ENCODE measurements at places on chromosomes 16 and 17.

DNA sequence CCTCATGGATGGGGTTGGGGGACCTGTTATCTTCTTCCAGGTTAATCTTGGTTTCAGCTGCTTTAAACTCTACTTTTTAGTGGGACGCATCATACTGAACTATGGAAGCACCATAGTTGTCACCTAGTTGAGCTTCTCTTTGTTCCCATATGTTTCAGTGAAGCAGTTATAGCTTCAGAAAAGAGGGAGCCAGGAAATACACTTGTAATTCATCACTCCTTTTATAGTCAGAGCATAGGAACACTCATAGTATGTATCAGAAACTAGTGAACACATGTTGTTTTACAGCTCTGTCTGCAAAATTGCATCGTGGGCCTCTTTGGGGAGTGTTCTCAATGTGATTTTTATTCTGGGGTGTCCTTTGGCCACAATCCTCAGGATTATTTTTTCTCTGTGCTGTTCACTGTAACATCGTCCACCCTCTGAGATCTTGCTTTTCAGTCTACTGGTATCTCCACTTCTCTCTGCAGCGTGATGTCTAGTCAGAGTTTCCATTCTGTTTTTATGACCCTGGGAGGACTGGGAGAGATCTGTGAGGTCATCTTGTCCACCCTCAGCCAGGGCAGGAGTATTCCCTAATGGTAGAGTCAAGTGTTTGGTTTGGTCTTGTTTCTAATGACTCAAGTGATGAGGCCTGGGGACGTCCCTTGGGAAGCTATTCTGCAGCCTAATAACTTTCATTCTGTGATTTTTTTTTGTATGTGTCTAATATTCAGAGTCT lies 585.4 kb downstream of the WWOX start:
- no peak for DNase-seq

DNA sequence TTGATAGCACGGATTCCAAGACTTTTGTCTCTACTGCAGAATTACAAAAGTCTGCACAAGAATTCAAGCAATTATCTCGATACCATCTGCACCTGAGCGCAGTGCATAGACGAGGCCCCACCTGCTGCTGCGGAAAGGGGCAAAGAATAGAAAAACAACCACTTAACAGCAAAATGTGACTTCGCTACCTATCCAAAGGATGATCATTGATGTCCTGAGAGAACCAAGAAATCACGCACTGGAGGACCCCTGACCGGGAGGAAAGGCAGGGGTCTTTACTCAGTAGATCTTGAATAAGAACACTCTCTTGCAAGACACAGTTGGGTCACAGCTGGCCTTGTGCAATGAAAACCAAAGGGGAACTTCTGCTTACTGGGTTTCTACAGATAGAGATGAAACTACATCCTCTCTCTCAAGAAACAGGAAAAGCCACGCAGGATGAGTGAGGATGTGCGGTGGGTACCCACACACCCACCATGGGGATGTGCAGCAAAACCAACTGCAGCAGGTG lies 147.4 kb upstream of the RPH3AL start:
- peak; percentile 50 for DNase-seq

GRCh38 chr16:3212006-3212405 lies 23.0 kb downstream of the ZNF200 start:
- DNase-seq: no peak

DNA sequence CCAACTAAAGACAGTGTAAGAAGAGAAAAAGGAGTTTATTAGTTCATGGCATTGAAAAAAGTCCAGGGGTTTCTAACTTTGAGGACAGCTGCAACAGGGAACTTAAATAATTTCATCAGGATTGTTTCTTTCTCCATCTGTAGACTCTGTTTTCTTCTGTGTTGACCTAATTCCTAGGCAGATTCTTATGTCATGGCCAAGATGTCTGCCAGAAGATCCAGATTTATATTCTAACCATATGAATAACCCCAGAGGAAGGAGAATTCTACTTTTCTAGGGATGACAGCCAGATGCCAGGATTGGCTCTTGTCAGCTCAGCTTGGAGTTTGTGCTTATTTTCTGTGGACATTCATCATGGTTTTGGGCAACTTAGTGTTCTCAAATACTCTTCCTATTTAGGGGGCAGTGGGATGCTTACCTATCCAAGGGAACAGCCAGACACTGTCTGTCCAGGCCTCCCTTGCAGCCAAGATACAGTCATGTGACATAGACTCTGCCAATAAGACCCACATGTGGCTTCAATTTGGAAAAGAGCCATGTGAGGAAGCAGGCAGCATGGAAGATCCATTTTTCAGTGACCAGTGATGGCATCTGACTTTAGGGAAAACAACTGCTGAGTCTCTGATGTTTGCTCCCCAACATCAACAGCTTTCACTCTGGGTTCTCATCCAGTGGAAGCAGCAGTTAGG lies 18.2 kb downstream of the PCTP start:
- DNase-seq: no peak

DNA sequence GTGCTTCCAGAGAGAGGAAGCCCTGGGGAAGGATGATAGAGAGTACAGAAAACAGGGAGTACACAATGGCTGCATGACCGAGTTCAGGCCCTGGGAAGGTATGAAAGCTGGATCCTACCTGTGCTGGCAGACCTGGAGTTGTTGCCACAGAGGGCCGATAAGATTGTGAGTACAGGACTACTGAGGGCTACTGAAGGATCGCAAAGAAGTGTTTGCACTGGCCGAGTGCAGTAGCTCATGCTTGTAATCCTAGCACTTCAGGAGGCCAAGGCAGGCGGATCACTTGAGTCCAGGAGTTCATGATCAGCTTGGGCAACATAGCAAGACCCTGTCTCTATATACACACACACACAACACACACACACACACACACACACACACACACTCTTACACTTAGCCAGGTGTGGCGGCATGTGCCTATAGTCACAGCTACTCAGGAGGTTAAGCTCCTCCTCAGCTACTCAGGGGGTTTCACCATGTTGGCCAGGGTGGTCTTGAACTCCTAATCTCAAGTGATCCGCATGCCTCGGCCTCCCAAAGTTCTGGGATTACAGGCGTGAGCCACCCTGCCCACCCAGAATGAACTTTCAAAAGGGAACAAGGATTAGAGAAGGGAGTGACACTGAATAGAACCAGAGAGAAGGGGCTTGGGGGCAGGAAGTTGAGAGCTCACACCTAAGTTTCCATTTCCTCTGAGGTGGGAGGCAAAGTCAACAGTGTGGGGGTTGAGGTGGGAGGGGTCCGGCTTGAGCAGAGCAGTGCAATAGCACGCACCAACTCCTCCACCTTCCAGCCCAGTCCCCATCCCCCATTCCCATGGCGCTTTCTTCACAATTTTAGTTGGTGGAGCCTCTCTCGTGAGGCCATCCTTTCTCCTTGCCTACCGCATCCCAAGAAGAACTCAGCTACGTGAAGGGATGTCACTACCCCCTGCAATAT lies 7.5 kb downstream of the SCIMP start:
- DNase-seq: peak; percentile 24

DNA sequence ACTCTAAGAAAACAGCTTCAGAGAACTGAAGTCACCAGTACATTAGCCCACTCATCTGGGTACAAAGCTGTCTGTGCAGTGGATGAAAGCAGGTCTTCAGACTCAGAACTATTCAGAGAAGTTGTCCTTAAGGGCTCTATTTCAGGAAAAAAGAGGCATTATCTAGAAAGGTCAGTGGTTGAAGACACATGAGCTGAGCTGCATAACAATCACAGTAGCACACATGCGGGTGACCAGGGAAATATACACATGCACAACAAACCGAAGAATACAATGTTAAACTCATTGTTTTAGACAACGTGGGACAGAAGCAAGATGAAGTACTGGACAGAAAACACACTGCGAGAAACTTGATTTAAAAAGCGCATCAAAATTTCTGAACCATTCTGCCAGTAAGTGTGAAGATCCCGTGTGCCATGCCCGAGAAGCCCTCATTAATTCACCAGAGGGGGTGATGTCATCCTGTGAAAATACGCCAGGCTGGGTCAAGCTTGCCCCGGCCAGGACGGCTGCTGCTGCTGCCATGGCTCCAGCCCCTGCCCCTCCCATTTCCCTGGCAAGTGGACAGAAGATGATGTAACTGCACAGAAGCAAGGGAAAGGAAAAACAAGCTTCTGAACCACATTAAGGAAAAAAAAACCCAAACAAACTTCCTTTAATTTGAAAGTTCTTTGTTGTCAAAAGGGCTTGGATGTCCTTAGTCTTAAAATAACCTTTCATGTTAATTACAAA lies 10.1 kb downstream of the DYNC1LI2 start:
- no peak for DNase-seq

DNA sequence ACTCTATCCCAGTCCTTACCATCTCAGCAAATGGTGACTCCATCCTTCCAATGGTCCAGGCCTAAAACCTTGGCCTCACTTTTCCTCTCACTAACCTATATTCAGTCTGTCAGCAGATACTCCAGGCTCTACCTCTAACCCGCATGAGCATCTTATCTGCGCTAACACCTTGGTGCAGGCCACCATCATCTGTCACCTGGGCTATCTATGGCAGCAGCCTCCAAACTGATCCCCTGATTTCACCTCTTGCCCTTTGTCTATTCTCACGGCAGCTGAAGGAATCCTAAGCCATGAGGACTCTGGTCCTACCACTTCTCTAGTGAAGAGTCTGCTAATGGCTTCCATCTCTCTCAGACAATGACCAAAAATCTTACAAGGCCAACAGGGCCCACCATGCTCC lies 57.9 kb upstream of the CCL1 start:
- no peak for DNase-seq

DNA sequence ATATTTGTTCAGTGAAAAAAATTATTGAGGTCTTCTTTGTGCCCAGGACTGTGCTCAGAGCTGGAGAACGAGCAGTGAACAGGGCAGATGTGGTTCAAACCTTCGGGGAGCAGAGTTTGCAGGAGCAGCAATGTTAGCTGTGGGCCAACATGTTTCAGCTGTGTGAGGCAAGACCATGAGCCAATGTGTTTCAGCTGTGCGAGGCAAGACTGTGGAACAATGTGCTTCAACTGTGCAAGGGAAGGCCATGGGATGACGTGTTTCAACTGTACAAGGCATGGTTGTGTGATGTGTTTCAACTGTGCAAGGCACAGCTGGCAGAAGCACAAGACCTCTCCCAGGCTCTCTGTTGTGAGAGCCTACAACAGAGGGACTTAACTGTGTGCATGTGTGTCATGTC lies 35.2 kb upstream of the SDK2 start:
- DNase-seq: no peak

DNA sequence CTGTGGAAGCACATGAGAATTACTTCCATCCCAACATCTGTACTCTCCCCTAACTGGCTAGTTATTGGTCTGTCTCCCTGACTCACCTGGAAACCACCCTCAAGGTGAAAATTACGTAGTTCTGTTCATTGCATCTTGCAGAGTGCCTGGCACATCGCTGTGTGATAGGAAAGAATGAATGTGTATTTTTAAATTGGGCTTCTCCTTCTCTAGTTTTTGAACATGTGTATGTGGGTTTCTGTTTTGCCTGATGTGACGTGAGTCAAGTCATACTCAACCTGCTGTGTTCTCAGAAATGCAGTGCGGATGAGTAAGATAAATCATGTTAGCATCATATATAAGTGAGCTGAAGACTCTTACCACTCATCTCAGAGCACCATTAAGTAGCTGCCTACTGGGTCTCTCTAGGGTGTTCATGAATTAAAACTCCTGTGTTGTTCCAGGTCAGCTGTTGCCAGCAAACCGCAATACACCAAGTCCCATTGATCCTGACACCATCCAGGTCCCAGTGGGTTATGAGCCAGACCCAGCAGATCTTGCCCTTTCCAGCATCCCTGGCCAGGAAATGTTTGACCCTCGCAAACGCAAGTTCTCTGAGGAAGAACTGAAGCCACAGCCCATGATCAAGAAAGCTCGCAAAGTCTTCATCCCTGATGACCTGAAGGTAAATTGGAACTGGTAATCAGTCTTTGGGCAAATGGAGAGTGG lies 50.2 kb downstream of the HLF start:
- DNase-seq: no peak

DNA sequence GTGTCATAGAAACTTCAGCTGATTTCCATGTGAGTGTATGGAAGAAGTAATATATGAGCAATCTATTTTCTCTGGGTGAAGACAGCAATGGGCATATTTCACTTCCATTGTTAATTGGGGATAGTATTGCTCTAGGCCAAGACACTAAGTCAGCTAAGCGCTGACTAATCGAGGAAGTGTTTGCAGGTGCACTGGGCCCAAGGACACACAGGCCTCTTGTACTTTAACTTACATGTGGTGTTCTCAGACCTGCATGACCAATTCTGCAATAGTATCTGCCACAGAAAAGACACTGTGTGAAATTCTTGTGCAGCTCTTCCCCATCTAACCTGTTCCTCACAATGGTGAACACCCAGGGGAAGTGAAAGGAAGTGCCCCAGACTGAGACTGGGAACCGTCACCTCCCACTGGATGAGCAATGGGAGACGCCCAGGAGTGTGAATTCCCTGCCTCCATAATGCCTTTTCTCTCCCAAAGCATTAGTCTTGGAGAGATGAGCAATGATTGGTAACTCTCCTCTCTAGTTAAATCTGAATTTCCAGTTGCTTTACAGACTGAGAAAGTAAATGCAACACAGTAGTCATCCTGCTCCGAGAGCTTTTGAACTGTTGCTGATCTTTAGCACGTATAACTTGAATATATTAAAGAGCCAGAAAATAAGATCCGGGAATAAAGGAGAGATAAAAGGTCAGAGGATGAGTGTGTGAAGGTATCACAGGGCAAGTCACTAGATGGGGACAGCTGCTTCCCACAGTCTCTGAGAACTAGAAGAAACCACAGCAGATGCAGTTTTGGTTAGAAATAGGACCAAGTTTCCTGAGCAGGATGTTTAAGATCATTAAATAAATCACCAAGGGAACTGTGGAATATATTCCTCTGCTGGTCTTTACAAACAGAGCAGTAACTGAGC lies 82.6 kb downstream of the CDK5R1 start:
- DNase-seq: no peak

DNA sequence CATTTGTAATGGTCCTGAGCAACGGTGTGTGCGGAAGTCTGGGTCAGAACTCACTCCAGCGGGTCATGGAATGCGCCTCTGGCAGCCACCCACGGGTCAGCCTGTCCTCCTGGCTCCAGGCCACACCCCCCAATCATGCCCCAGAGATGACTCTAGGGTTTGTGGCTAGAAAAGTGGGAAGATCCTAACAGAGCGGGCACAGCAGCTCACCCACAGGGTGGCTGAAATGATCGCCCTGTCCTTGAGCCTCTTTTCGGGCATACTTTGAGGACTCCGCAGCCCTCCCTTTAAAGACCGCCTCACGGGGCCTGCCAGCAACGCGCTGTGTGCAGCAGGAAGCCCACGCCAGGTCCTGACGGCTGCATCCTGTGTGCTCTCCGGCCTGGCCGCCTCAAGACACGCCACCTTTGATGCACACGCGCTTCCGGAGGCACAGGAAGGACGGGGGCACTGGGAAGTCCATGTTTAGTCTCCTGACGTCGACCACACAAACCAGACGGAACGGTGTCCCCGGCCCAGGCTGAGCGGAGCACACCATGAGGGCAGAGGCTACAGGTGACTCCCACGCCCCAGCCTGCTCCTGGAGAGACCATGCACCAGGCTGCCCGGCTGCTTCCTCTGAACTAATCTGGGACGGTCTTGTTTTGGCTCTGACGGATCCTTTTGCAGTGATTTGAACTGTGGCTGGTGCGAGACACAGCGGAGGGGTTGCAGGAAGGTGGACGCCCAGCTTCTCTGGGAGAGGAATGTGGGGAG lies 92.9 kb downstream of the TBC1D16 start:
- DNase-seq: peak; percentile 37

GRCh38 chr17:18987230-18987610 lies 17.3 kb downstream of the FAM83G start:
- no peak for DNase-seq

Measured in CD4-positive, alpha-beta T cell treated with Interleukin-17A for 4 hours (primary cell).